Common myeloid progenitor, CD34-positive (primary cell): ENCODE measurements at places on chromosomes 13 and 19.

- no peak for DNase-seq
Measured at GRCh38 chr13:100075700-100076587, 12.9 kb upstream of the PCCA start.

- DNase-seq = peak; percentile 10
Measured at GRCh38 chr13:71054358-71054757, 812.6 kb downstream of the DACH1 start.

GRCh38 chr13:44768775-44769581 is 192.8 kb upstream of the TSC22D1 start:
- DNase-seq = peak; percentile 70

DNA sequence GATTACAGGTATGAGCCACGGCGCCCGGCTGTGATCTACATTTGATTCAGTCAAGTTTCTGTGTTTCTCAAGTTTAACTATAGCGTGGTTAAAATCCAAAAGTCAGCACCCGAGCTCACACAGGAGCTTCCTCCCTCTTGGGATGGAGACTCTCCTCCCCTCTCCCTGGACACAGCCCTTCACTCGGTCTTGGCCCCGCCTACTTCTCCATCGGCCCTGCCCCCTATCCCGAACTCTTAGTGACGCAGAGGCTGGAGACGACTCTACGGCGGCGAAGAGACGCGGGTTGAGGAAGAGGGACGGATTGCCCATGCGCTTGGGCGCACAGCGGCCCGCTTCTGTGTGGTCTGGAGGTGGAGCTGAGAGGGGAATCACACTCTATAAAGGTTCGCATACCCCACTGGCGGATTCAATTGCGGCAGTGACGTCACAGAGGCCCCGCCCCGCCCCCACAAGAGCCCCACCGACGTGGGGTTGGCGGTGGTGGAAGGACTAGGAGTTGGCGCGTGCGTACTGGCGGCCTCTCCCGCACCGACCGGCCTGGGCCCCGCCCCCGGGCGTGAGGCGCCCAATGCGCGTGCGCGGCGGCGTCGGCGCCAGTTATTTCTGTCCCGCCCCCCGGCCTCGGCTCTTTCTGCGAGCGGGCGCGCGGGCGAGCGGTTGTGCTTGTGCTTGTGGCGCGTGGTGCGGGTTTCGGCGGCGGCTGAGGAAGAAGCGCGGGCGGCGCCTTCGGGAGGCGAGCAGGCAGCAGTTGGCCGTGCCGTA is at the start of gene TRIM28:
TSS of gene TRIM28 (plus strand) at position 239 of the 765 bp plus-strand sequence. CDS start 694 bp downstream, outside the sequence.
- peak; percentile 99 for DNase-seq

GRCh38 chr19:52638601-52639000 is 446 bp upstream of the ZNF83 start:
- DNase-seq = no peak

- DNase-seq = no peak
Measured at GRCh38 chr13:91506759-91507158, 108.3 kb downstream of the GPC5 start.

DNA sequence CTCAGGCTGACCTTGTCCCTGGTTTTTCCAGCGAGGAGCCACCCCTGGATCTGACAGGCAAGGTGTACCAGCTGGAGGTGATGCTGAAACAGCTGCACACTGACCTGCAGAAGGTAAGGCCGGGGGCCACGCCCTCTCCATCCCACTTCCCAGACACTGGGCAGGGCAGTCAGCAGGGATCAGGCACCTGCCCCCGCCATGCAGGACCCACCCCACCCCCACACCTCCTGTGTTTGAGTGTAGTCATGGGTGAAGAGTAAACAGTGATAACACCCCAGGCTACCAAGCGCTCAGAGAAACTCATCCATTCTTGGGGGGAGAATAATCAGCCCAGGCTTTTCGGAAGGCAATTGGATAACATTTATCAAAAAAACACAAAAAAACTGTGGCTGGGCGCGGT is 19.9 kb downstream of the DPF1 start:
- DNase-seq = no peak

DNA sequence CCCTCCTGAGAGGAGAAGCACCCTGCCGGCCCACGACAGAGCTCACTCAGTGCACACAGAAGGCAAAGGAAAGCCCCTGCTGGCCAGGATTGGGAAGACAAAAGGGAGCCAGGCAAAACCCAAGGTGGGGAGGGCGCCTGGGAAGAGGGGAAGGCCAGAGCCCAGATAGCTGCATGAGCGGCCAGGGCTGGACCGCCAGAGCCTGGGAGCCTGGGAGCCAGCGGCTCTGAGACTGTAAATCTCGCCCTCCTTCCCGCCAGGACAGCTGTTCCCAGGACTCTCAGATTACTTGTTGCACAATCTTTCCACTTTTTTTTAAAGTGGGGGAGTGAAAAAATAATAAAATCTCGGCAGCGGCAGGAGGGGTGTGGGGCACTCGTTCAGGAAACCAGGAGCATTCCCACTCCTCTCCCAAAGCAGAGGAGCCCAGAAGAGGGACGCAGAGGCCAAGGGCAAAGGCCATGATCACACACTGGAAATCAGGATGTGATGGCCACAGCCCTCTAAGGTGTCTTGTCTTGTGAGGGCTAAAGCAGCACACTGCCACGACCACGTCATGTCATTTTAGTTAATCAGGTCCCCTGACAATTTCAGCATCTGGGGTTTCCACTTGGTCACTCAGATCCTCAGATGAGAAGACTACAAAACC is 19.6 kb upstream of the EPHX3 start:
- no peak for DNase-seq

- DNase-seq = no peak
Measured at GRCh38 chr13:27536361-27537101, 83.8 kb downstream of the LNX2 start.

GRCh38 chr13:32837307-32837972 is 178.8 kb upstream of the KL start:
- DNase-seq = peak; percentile 36

DNA sequence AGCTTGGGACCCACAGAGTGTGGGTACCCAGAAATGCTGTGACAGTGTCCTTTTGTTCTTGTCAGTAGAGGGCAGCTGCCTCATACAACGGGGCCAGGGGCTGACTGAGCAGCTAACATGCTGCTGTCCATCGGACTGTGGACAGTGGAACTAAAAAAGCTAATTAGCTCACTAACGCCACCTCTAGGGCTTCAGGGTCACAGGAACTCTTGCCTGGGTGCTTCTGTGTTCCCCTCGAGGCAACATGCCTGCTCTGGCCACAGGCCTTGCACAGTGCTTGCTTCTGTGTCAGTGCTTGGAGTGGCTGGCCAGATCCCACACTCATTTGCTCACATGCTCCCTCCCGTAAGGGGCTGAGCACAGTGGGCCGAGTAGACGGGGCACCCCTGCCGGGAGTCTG is 377.0 kb downstream of the OLFM4 start:
- DNase-seq = no peak

DNA sequence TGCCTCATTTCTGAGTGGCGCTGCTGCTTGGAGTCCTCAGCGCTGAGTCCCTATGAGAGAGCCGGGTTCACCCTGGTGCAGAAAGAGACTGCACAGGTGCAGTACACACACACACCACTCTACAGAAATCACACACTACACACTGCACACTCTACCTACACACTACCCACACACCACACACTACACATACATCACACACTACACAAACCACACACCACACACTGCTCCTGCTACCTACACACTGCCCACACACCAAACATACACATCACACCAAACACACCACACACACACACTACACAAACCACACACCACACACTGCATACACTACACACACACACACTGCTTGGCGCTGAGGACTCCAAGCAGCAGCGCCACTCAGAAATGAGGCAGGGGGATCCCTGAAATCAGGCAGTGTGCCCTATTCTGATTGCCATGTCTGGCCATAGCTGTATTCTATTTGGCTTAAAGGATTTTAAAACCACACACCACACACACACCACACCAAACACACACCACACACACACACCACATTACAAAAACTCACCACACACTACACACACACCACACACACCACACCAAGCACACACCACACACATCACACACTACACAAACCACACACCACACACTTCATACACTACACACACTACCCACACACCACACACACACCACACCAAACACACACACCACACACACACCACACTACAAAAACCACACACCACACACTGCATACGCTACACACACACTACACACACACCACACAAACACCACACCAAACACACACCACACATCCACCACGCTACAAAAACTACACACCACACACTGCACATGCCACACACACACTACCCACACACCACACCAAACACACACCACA is 4.9 kb downstream of the MAG start:
- DNase-seq = no peak

DNA sequence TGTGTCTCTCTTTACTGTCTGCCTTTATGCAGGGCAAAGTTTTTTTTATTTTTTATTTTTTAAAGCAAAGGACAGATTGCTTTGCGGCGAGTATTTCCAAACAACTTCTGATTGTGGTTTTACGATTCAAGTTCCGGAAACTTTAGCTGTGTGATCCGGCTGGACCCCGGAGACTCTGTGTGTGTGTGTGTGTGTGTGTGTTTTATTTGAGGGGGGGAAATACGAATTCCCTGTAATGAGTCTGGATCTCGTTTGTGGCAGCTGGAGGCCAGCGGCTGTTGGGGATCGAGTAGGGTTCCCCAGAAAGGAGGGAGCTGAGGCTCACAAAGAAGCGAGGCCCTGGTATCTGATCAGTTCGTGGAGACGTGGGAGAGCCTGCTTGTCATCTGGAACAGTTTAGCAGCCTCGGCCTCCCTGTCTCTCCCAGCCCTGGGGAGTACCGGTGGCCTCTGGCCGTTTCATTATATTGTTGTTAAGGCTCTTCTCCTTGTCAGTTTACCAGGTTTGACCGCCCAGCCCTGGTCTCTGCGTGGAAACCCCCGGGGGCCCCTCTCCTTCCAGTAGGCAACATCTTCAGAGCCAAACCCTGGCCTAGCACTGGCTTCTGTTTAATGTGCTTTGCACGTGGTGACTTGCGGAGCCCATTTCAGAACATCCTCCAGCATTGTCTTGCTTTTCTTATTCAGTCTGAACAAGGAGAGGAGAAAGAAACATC is 1.3 kb downstream of the FARP1 start:
- DNase-seq = peak; percentile 85

GRCh38 chr19:1632462-1633268 is 19.8 kb downstream of the TCF3 start:
- no peak for DNase-seq

DNA sequence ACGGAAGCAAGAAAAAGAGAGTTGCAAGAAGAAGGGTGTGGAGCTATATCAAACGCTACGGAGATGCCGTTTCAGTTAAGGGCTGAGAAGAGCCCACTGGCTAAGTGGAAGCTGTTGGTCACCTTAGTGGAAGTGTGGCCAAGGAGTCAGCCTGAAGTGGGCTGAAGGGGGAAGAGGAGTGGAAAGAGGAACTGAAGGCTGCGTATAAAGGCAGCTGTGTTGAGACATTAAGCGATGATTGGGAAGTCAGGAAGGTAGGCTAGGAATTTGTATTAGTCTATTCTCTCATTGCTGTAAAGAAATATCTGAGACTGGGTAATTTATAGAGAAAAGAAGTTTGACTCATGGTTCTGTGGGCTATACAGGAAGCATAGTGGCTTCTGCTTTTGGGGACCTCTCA is 14.1 kb upstream of the FRY start:
- no peak for DNase-seq

GRCh38 chr13:27419328-27419727 is 5.1 kb upstream of the GTF3A start:
- DNase-seq = no peak
